ENCODE measurements at places on chromosomes 12 and 14.
A peak's percentile ranks its signal among the peaks of the same experiment; 100 is the strongest.

DNA sequence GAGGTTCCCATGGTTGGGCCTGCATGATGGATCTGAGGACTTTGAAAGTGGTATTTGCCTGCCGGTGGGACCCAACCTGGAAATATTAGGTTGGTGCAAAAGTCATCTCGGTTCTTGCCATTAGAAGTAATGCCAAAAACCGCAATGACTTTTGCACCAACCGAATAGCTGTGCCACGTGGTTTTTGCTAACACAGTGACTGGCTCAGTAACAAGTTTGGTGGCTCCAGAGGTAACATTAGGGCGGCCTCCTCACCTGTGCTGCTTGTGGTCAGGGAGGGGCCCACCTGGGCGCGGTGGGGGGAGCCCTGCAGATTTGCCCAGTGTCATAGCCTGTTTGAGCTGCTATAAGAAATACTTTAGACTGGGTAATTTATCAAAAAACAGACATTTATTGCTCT lies 1.8 kb downstream of the BDKRB2 start:
- H3K4me1 ChIP-seq: peaks cover 15% of the 10 kb centered on the region
- H3K27ac ChIP-seq: no peak overlapping the region
- no peaks in the 10 kb centered on the region for H3K27me3 ChIP-seq
- H3K4me3 ChIP-seq: no peak overlapping the region

DNA sequence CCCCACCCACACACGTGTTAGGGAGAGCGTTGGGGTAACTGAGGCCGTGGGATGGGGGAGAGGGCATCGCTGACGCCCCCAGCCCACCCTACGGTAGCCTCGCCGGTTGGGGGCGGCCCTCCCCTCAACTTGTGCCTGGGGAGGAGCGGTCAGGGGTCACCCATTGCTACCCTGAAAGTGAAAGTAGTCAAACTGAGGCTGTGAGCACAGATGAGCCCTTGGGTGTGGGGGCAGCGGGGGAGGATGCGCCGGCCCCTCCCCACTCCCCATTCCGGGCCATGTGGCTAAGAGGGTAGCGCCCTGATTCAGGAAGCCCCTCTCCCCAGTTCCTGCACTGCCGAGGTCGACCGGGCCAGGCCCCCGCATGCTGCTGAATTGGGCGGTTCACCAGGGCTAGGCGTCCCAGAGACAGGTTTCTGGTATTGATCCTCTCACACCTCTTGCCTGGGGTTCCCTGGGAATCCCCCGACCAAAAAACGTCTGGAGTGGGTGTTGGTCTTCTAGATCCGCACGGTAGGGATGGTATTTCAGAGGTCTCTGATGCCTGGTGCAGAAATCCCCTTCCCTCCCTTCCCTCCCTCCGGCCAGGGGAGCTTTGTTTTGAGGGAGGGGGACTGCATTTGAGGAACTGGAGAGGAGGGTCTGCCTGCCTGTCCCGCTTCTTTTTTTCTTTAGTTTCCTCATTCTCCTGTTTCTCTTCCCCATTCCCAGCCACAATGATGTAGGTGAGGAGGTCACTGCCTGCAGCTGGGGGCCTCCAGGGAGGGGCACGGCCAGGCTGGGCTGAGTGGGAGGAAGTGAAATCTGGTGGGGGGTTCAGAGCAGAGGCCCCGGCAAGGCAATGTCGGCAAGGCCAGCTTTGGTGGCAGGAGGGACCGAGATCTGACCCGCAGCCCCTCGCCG lies 1.0 kb downstream of the SH2B3 start:
- no peaks in the 10 kb centered on the region for H3K27me3 ChIP-seq
- H3K27ac ChIP-seq: peak overlapping the region; percentile 65
- H3K4me3 ChIP-seq: peak overlapping the region; percentile 84
- no peak for DNase-seq
- H3K4me1 ChIP-seq: peaks cover 29% of the 10 kb centered on the region

DNA sequence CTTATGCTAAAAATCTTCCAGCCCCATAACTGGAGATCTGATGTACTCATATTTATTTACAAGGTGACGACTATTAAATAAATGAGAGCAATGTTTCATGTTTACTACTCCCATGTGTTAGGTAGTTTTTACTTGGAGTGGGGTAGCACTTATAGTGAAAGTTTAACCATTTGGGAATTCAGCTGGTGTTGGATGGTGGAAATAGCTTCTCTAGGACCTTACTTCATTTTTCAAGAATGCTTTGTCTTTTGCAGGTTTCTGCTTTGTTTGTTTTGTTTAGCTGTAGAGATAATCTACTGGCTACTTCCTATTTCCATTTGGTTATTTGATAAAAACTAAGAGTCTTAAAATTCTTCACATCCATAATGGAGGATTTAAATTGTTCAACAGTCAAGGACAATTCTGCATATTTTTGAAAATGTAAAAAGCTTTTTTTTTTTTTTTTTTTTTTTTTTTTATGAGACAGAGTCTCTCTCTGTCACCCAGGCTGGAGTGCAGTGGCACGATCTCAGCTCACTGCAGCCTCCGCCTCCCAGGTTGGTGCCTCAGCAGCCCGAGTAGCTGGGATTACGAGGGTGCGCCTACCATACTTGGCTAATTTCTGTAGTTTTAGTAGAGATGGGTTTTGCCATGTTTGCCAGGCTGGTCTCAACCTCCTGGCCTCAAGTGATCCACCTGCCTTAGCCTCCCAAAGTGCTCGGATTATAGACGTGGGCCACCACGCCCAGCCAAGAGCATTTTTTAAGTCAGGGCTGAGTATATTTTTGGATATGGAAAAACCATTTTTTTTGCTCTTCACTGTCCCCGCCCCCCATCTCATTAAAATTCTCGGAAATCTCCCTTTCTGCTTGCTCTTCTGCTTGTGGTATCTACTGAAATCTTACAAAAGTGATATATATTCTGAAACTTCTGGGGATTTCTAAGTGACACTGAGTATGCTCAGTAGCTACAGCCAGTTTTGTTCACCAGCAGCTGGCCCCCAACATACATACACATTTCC lies 1.4 kb upstream of the ABCD2 start:
- H3K27me3 ChIP-seq: no peaks in the 10 kb centered on the region
- peak overlapping the region; percentile 40 for H3K4me3 ChIP-seq
- no peaks in the 10 kb centered on the region for H3K36me3 ChIP-seq
- H3K4me1 ChIP-seq: peaks cover 13% of the 10 kb centered on the region
- no peak overlapping the region for H3K27ac ChIP-seq
- DNase-seq: no peak

DNA sequence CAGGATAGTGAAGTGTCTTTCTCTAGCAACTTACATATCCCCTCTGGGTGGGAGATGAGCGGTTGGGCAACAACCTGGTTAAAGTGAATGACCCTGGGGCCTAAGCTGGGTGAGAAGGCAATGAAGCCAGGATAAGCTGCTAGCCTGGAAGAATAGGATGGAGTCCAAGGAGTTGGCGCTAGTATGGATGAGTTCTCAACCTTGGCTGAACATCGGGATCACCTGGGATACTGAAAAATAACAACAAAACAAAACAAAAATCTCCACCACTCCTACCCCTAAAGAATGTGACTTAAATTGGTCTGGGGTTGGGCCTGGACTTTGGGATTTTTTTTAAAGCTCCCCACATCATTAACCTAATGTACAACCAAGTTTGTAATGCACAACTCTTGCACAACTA lies 4.8 kb upstream of the RPS6KA5 start:
- peaks cover 22% of the 10 kb centered on the region for H3K4me1 ChIP-seq
- H3K27ac ChIP-seq: no peak overlapping the region
- no peak overlapping the region for H3K4me3 ChIP-seq
- no peaks in the 10 kb centered on the region for H3K27me3 ChIP-seq
